ENCODE measurements at places on chromosomes 7 and 10.
A peak's percentile ranks its signal among the peaks of the same experiment; 100 is the strongest.

DNA sequence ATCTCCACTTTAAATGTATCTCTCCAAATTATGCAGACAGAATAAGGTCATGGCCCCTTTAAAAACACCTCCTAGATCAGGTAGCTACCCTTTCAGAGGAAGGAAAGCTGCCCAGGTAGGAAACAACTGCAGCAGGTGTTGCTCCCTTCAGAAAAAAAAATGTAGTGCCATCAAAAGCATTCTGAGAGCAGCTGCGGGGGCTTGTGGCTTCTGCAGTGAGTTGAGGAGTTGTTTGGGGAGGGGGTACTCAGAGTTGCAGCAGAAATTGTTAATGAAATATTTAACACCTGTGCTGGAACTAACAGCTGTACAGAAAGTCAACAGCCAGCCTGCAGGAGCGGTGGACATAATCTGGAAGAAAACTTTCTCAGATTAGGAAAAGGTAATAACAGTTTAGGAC lies 24.0 kb downstream of the CDHR3 start:
- DNase-seq: no peak

DNA sequence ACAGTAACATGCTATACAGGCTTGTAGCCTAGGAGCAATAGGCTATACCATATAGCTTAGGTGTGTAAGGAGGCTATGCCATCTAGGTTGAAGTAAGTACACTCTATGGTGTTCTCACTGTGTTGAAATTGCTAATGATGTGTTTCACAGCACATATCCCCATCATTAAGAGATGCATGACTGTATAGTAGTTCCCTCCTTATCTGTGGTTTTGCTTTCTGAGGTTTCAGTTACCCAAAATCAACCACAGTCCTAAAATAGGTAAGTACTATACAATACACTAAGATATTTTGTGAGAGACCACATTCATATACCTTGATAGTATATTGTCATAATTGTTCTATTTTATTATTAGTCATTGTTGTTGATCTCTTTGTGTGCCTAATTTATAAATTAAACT lies 12.7 kb downstream of the FZD1 start:
- DNase-seq: no peak

DNA sequence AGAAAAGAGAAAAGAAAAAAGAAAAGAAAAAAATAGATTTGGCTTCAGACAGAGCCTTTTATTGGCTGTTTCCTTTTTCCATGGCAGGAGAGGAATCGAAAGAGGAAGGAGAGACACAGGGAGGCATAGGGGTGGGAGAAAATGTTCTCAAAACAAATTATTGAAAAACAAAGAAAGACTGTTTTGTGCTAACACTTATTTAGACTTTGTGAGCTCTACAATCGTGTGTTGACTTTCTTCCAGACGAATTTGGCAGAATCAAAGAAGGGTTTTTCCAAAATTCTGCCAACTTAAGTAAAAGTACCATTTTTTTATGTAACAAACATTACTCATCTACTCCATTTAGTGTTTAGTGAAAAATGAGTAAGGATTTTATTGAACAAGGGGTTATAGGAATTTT lies 982.2 kb downstream of the REEP3 start:
- DNase-seq: no peak

- DNase-seq: no peak
Measured at GRCh38 chr7:15403751-15404150, 158.1 kb downstream of the AGMO start.

DNA sequence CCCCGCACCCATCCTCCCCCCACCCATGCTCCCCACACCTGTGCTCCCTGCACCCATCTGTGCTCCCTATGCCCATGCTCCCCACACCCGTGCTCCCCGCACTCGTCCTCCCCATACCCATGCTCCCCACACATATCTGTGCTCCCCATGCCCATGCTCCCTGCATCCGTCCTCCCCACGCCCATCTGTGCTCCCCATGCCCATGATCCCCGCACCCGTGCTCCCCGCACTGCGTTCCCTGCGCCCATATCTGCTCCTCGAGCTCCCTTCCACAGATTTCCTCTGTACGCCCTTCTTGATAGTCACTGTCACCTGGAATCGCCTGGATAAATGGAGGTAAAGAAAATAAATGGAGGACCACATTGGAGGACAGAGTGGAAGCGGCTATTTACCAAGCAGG lies 9.9 kb downstream of the DIP2C start:
- no peak for DNase-seq

DNA sequence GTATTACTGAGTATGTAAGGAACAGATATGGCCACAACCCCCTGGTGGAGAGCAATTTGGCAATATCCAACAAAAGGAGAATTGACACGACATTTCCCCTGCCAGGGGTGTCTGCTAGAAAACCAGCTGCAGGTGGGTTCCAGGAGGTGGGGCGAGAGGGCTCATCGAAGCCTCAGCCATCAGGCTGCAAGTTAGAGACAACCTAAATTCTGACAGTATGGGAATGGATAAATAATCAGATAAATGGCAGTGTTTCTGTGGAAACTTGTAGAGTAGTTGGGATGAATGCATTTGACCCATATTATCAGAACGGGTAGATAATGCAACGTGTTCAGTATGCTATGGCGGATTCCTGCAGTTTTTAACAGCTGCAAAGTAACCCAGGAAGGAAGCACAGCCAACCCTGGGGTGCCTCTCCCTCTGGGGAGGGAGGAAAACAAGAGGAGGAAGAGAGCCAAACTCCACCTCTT lies 3.5 kb downstream of the TMEM273 start:
- DNase-seq: no peak

DNA sequence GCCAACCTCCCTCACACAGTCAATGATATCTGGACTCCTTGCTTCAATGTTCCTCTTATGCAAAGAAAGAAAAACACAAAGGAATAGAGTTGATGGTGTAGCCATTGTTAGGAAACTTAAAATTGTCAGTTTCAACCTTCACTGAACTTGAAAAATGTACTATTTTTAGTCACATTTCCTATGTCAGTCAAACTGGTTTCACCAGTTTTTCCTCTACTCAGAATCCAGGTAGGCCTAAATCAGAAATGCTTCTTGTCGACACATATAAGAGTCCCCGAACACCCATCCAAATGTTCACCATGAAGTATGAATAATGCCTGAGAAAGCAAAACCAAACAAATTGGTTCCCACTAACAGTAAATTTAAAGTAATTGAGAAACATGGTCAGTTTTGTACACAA lies 42.4 kb upstream of the ZMYND11 start:
- no peak for DNase-seq

DNA sequence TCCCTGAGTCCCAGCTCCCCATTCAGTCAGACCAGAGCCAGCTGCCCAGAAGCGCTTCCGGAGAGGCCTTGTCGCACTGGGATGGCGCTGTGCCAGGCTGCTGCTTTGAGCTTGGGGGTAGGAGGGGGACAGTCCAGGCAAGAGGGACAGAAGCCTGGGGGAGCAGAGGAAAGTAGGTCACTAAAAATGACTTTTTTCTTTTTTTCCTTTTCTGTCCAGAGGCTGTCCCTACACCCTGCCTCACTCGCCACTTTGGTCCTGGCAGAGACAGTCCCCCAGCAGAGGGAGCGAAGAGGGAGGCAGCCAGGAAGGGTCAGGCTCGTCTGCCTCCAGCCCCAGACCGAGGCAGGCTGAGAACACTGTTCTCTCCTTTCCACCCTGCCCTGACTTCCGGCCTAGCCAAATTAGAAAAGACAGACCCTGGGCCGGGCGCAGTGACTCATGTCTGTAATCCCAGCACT lies 15.8 kb upstream of the TRIM8 start:
- DNase-seq: no peak

- DNase-seq: peak; percentile 28
Measured at GRCh38 chr10:89391907-89392756, at the start of gene IFIT1. Gene IFIT1, plus strand, starts transcription at chr10:89392623. Its CDS starts 90 bp downstream, at chr10:89392713.

- DNase-seq: no peak
Measured at GRCh38 chr10:122669842-122670241, 29.8 kb downstream of the C10orf120 start.

- DNase-seq: no peak
Measured at GRCh38 chr7:83751217-83751616, 102.3 kb upstream of the SEMA3E start.

GRCh38 chr10:23696476-23696875 lies 257.6 kb downstream of the OTUD1 start:
- no peak for DNase-seq

Measured in T-helper 9 cell (primary cell).